RCC 7860 (cell line): ENCODE measurements at places on chromosomes 1 and 21.

DNA sequence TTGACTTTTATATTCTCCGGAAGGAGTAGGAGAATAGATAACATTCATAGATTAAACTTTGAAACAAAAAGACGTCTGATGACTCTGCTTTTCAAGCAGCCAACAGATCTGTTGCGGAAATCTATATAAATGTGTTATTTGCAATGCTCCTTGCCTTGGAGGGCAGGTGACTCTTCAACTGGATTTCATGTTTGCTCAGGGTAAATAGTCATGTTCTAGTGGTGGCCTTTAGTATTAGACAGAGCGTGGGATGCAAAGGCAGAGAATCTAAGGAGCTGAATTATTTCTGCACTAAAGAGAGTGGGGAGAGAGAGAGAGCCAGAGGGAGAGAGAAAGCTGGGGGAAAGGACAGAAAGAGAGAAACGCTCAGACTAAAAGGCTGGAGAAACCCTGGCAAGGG is 454.3 kb downstream of the AJAP1 start:
- no peak for DNase-seq

- DNase-seq: no peak
These were observed 140.1 kb downstream of the TGFBR3 start for GRCh38 chr1:91745640-91746373.

- DNase-seq: no peak
These were observed 14.3 kb upstream of the SKI start for GRCh38 chr1:2213576-2214505.

DNA sequence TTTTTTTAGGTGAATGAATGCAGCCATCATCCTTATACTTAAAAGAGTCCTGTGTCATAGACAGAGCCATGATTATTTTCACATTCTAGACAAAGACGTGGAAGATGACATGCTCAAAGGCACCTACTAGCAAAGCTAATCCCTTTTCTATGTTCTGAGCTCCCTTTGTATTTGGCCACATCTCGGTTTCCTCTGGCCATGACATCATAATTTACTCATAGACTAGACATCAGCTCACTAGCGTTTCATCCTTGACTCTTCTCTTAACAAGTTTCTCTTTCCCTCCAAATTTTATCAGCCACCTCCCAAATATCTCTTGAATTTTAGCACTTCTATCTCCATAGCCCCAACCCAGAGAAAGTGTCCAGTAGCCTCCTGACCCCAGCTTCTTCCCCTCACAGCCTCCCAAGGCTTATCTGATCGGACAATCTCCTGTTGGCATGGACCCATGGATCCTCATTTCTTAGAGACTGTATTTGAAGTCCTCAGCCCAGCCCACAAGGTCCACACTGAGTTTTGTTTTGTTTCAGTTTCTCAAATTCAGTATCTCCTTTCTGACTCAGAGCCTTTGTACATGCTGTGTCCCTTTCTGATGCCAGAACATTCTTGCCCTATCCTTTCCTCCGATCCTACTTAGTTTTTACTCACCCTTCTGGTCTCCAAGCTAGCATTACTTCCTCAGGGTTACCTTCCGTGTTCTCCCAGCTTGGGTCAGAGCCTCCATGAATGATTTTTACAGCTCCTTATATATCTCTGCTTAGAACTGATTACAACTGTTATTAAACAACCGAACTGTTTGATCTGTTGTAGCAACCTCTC is 33.0 kb upstream of the EPS8L3 start:
- DNase-seq: no peak
